ENCODE measurements at places on chromosomes 7 and 10. TPM values are rescaled to one million over a fixed set of nuclear protein-coding genes. Genes with fewer than 3 reads are reported as not detected.

TCAF2 gene
- total RNA-seq, result 0.83 TPM

NKX2-3 gene
- 0.19 TPM for total RNA-seq

PRF1 gene
- 3.2 TPM for total RNA-seq

TMEM248 gene
- 87.6 TPM for total RNA-seq

FFAR4 gene
- total RNA-seq, result 0.45 TPM

NPY gene
- total RNA-seq, result 33.2 TPM

EN2 gene
- total RNA-seq, result not detected

TRUB1 gene
- total RNA-seq, result 10.9 TPM

TET1 gene
- total RNA-seq, result 9.6 TPM

FAM237B gene
- not detected for total RNA-seq

ADAM22 gene
- total RNA-seq, result 1.0 TPM

DOCK1 gene
- 41.4 TPM for total RNA-seq

All from esophagus muscularis mucosa (tissue), 4 donors.